PC-3 (cell line): ENCODE measurements at places on chromosomes 3 and 15. TPM values are rescaled to one million over a fixed set of nuclear protein-coding genes. Genes with fewer than 3 reads are reported as not detected.

The CCDC39 gene
- total RNA-seq, result 0.04 TPM in 1 of 2 replicates, not detected in the other

The NTRK3 gene
- total RNA-seq, result not detected in 2 replicates

The LYZL4 gene
- not detected in 2 replicates for total RNA-seq

DNA sequence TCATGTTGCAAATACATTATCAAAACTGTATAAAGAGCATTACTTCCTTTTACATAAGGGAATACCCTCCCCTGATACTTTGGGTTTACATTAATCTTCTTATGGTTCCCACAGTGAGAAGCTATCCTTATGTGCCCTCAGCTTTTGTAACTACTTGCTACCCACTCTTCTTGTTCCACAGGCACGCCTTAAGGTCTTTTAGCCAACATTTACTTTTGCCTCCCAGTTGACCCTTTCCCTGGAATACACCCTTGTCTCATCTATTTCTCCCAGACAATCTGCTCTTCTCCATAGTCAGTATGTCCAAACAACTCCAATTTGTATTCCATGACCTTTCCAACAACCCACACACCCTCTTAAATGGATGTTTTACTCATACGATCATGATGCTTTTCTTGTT, 116.8 kb upstream of the COL8A1 start:
- DNase-seq, result peak; percentile 33

DNA sequence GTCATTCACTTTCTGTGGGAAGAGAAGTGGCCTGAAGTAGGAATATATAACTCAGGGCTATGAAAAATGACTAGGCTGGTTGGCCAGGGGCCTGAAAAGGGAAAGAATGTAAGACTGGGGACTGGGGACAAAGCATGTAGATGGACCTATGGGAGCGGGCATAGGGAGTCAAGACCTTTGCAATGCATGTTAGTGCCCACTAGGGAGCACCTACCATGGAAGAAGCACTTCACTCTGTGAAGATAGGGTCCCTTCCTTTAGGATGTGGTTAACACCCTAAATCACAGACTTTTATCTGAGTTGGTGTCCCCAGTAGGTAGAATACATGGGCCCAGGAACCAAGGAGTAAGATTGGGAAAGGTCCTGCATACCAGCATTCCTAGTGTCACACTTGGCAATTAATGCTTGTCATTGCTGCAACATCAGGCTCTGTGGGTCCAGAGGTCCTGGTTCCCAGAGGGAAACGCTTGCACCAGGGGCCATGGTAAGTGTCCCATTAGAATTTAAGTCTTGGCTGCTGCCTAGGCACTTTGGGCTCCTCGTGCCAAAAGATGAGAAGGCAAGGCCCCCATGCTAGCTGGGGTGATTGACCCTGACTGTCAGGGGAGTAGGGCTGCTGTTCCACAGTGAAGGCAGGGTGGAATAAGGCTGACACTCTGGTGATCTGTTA, 79.6 kb downstream of the CRYGS start:
- DNase-seq, result peak; percentile 14

GRCh38 chr15:57054204-57054750, 135.8 kb downstream of the TCF12 start:
- no peak for DNase-seq

DNA sequence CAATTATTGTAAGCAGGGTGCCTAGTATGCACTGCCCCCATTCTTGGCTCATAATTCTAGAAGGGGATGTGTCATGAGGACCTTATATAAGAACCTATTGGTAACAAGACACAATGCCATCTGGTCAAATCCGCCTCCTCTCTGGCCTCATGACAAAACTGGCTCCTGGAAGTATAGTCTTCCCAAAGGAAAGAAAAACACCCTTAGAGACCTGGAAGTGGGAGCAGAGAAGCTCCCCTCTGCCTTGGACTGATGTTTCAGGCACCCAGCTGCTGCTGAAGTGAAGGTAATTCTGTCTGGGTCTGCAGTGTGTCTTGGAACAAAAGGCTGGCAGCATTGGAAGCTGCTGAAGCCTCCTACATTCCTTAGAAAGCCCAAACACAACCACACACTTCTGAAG, 107.2 kb upstream of the CLSTN2 start:
- DNase-seq, result no peak

DNA sequence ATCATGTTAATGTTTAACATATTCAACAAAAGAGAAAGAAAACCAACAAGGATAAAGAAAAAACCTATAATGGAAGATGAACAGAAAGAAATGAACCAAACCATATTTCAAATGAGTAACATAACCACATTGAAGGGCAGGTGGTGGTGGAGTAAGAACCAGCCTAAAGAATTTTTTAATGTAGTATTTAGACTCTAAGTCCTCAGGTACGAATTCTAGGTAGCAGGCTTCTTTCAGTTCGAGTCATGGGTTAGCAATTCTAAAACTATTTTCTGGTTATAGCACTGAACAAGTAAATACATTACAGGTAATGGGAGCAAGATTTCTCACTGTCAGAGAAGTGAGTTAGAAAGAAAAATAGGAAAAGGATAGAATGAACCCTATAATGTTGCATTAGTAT, 24.4 kb downstream of the DCBLD2 start:
- DNase-seq, result peak; percentile 73

DNA sequence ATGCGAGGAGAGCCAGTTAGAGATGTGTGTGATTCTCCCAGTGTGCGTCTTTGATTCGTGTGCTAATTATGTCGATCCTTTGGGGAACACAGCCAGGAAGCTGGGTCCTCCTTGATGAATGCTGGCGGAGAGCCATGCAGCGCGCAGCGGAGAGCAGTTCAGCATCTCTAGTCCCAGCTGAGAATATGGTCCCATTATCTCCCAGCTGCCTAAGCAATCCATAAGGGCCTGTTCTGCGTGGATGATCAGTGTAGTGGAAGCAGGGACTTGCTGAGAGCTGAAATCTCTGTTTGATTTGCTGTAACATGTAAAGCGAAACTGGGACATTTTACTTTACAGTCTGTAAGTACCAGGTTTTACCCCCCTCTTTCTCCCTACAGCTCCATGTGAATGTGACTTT, 412.7 kb downstream of the CNTN4 start:
- no peak for DNase-seq

DNA sequence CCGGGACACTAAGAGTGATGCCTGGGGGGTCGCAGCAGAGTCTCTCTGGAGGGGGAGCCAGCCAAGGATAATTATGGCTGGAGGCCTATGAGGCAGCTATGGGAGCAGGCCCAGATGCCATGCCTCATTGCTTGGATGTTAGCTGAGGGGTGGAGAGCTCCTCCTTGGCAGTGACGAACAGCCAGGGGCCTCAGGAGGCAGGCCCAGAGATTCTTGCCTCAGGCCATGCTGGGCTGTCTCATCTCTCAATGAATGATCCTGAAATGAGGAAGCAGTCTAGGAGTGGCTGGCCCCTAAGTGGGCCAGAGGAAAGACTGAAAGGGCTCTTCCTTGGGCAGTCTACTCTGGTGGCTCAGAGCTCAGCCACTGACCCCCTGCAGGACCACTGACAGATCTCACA, 21.3 kb downstream of the KIF9 start:
- peak; percentile 43 for DNase-seq

DNA sequence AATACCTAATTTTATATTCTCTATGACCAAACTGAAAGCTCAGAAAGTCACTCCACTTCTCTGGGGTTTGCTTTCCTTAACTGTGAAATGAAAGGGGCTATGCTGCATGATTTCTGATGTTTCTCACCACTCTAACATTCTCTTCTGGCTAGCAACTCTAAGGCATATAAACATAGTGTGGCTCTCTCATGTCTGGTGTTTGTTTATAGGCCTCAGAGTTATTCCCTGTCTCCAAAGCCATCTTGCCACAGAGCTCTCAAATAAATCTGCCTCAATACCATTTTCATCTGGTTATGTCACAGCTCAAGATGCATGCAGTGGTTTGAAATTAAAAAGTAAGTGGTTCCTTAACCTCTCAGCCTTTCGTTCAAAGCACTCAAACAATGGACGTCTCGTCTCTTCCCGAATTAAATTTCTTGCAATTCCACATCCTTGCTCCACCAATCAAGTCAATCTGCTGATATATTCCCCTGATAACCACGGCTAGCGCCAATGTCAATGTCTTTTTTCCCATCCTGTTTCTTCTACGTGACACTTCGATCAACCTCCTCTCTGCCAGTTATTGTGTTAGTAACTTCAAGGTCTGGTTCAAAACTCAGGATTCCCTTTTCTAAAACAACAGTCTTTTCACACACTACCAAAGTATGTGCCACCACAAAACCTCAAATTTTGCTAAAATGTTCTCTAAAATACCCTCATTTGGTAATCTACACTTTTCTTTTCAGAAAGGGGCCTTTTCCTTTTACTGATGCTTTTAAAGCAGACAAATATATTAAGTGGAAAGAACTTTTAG, 16.0 kb downstream of the TOMM70 start:
- no peak for DNase-seq

The PLSCR2 gene
- total RNA-seq, result 0.86 TPM in 1 of 2 replicates, not detected in the other

- DNase-seq, result peak; percentile 85
These were observed 52.8 kb downstream of the FAM43A start for GRCh38 chr3:194738254-194739093.

- peak; percentile 13 for DNase-seq
These were observed 2.2 kb downstream of the ICE2 start for GRCh38 chr15:60476713-60477112.

- no peak for DNase-seq
These were observed 30.6 kb upstream of the GATA2 start for GRCh38 chr3:128523591-128523990.

DNA sequence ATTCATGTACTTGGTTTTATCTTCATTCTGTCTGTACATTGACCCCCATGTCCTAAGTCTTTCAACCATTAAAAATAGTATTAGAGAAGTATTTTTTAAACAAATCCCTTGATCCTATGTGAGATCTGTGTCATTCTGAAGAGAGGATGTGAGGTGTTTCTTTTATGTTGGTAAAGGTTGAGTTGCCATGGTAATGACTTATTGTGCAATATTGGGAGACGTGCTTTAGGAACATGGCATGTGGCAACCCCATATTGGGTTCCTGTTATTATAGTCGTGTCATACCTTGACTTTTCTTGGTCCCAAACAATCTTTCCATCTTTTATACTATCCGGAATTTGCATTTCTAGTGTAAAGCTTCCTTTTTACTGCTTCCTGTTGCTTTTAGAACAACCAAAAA, 203.1 kb downstream of the KCNAB1 start:
- peak; percentile 12 for DNase-seq
